Activated CD4-positive, alpha-beta T cell treated with anti-CD3 and anti-CD28 coated beads, Interleukin-2, amount 50 U/mL, for 1 hour (primary cell): ENCODE measurements at places on chromosomes 6 and 20.
A peak's percentile ranks its signal among the peaks of the same experiment; 100 is the strongest.

GRCh38 chr20:58787211-58788005, 63.3 kb downstream of the GNAS-AS1 start:
- no peak for DNase-seq

GRCh38 chr6:149340200-149340599, 22.7 kb downstream of the TAB2 start:
- no peak for DNase-seq

- no peak for DNase-seq
These were observed at the start of gene SASH1 for GRCh38 chr6:148342350-148343046. Gene SASH1, plus strand, starts transcription at chr6:148342838. Its CDS starts 230 bp downstream, at chr6:148343068.

DNA sequence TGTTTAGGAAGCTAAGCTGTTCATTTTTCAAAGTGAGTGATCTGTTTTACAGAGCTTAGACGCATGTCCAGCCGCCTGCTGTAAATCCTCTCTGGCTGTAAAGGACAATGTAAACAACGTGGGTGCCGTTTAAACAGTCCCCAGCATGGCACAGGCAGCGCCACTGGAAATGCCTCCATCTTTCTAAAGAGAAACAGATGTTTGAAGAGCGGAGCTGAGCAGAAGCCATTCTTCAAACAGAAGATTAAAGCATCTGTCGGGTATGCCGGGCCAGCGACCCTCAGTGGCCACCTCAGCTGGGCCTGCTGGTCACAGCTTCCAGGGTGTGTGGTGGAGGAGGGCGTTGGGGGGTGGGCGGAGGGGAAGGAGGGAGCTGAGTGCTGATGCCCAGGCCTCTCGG, 138.6 kb downstream of the ERMARD start:
- no peak for DNase-seq

DNA sequence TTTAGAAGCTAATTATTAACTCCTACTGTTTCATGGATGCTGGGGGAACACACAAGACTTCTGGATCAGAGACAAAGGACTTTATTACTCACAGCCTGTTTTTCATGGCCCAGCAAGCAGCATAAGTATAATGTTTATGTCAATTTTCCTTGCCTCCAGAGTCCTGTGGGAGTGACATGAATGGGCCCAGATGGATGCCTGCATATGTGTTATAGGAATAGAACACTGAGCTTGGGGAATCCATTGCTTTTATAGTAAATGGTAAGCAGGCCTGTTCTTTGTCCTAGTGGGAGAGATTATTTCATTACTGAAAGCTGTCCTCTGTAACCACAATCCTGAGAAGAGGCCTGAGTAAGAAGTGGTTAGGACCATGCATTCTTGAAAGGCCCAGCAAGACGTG, 25.6 kb downstream of the BLTP3A start:
- no peak for DNase-seq

DNA sequence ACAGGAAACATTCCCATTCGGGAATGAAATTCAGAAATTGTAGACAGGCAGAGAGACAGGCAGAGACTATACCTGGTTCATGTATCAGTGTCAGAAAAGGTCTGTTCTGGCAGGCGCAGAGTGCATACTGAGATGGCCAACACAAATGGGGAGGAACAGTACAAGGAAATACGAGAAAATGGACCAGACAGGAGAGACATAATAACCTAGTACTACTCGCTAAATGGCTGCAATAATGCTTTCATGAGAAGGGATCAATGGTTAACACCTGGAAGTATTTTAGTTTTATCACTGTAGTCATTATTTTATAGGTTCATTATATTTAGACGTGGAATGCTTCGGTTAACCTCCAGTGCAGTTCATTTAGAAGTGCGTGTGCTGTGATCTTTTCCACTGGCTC, 58.9 kb downstream of the CD83 start:
- no peak for DNase-seq

DNA sequence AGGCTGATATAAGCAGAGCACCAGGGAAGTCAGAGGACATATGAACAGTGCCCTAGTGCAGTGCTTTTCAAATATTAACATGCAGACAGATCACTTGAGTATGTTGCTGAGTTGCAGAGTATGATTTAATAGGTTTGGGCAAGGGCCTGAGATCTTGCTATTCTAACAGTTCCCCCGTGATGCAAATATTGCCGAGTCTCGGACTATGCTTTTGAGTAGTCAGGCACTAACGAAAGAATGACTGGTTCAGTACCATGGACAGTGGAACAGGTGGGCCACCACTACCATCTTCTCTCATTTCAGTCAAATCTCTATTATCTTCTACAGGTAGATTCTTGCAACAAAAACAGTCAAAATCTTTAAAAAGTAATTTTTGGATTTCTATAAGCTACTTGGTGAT, 3.7 kb upstream of the TMEM200A start:
- no peak for DNase-seq

DNA sequence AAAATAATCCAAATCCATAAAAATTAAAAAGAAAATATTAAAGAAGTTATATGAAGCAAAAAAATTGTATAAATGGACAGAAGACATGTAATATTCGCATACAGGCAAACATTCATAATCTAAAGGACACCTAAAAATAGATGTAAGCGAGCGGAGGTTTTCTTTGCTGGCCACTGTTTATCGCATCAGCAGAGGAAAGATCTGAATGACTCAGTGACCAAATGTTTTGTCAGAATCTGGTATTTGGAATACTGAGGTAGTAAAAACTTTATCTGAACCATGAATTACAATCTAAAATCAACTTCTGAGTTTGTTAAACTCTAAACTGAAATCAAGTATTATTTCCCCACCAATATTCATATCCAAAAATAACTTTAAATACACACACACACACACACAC, 7.8 kb downstream of the TSPYL4 start:
- DNase-seq: no peak

- no peak for DNase-seq
These were observed 25.0 kb downstream of the SH3BGRL2 start for GRCh38 chr6:79656134-79656533.

GRCh38 chr6:124958149-124958548, 4.1 kb upstream of the RNF217 start:
- DNase-seq: no peak

- DNase-seq: no peak
These were observed 27.9 kb downstream of the TAF11 start for GRCh38 chr6:34859951-34860350.

DNA sequence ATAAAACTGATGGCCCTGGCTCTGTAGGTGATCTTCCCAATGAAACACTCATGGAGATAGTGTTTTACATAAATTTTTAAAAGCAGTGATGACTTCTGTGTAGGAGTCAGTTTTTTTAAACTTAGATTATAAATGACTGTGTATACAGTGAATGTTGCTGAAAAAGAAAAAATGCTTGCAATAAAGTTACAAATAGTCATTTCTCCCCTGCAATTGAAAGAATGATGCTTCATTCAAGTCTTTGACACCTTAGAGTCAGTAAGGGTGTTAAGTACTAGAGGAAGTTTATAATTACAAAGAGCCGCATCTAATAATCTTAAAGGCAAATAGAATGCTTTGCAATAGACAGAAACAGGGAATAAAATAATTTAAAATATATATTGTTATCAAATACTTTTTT, 27.6 kb downstream of the ZNF292 start:
- no peak for DNase-seq

- DNase-seq: no peak
These were observed 67.2 kb upstream of the LAMP5 start for GRCh38 chr20:9447182-9447581.

GRCh38 chr20:62666736-62667529, 24.6 kb downstream of the SLCO4A1 start:
- no peak for DNase-seq

DNA sequence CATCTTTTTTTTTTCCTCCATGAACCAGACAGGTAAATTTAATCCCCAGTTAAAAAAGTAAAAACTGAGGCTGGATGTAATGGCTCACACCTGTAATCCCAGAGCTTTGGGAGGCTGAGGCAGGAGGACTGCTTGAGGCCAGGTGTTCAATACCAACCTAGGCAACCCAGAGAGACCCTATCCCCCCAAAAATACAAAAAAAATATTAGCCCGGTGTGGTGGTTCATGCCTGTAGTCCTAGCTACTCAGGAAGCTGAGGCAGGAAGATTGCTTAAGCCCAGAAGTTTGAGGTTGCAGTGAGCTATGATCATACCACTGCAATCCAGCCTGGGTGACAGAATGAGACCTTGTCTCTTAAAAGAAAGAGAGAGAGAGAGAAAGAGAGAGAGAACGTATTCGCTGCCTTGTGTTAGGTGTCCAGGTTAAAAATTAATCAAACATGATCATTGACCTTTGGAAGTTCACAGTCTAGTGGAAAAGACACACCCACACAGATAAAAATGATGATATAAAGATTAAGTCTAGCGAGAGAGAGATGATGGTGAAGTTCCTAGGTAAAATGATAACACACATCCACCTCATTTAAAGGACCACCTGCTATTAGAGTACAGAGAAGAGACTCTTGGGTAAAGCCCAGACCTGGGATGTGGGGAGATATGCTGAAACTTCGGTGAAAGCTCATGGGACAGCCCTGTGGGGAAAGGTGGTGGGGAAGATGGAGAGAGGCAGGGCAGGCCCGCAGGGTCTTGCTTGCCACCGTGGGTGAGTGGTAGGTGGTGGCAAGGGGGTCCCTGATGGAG, 4.8 kb upstream of the NHSL1 start:
- DNase-seq: no peak

- no peak for DNase-seq
These were observed 3.8 kb upstream of the SIRPB1 start for GRCh38 chr20:1623501-1624205.

GRCh38 chr6:38142178-38142902, 322.8 kb downstream of the ZFAND3 start:
- no peak for DNase-seq

DNA sequence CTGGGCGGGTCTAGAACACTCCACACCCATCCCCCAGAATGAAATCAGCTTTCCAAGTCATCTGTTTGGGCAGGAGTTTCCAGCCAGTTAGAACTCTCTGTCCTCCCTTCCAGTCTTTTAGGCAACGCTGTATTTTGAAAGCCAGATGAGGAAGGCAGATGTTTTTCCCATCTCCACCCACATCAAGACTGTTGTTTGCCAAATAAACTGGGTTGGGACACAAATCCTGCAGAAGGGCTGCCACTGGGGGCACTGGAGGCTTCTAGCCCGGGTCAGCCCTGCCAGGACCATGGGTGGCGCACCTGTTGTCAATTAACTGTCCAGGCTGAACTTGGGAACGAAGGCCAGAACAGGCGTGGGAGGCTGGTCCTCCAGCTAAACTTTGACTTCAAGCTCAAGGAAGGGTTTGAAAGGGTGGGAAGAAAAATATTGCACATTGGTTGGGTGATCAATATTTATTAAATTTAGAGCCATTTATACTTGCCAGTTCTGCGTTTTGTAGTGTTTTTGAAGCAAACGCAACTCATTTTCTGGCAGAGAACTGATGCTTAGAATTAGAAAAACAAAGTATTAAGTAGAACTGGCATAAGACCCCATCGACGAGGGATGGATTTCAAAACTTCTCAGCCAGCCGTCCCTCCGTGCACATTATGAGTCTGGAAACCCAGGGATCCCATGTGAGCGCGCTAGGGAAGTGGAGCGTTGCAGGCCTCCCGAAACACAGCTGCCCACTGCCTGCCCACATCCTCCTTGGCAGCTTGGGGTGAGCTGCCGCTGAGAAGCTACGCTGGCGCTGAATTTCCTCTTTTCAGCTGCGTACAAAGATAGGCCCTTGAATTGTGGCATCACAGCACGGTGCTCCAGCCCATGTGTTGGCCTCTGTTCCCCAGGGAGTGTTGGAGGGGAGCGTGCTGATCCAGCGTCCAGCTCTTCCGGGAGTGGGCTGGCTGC, 297.4 kb downstream of the QKI start:
- DNase-seq: no peak

- peak; percentile 24 for DNase-seq
These were observed 59.6 kb downstream of the RAB44 start for GRCh38 chr6:36757206-36757605.

- no peak for DNase-seq
These were observed 12.8 kb upstream of the CCDC167 start for GRCh38 chr6:37512400-37513011.

- DNase-seq: no peak
These were observed 109.2 kb downstream of the C6orf118 start for GRCh38 chr6:165200178-165200577.

GRCh38 chr20:60638430-60639098, 613.5 kb upstream of the CDH4 start:
- DNase-seq: no peak

DNA sequence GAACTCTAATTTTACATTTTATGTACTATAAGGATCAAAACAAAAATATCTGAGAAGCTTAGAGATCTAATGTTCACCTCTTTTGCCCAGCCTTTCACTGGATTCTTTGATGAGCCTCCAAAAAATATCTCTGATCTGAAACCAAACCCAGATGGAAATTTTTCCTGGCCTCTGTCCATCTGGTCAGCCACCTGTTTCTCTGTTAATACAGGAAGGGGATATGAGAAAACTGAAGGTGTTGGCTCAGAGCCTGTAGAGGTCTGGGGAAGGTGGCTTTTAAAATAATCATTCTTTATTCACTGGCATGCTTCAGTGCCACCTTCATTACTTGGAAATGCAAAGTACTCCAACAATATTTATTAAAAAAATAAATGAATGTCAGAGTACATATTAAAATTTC, 8.5 kb upstream of the MCM3 start:
- no peak for DNase-seq

DNA sequence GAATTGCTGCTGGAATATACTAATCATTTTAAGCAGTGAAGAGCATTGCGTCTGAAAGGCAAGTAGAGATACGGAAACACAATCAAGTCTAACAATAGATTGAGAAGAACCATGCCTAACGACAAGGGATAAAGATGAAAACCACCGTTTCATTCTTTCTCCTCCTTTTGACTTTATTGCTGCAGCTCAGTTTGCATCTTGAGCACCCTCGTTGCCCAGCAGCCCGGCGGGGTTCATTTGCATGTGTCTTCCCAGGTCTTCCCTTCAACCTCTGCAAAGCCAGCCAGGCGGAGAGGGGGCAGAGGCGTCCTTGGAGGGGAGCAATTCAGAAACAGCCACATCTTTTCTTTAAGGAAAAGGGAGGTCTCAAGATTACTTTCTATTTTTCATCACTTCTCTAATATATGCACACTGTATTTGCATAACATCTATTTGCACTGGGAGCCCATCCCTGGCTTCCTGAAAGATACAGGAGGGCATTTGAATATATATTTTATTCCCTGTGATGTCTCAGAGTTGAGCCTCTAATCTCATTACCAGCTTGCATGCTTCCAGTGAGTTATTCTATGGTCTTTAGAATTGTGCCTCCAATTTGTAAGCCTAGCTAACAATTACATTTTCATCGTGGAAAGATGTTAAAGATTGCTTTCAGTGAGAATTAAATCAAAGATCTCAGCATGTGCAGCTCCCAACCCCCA, 18.7 kb upstream of the PXDC1 start:
- no peak for DNase-seq

- no peak for DNase-seq
These were observed 76.0 kb upstream of the ADGRB3 start for GRCh38 chr6:68559070-68559469.

DNA sequence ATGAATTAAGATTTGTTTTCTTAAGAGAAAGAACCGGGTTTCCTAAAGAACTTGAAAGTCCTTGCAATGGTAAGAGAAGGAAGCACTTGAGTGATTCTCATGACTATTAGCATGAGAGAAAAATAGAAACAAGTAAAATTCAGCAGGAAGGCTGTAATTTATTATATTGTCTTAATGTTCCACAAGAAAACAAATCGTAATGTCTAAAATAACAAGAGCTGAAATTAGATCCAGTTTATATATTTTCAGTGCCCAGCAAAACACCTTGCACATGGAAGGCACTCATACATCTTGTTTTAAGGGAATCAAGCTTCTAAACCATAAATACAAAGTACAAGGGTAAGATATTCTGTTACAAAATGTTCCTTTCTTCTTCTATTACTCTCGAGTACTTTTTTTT, 229.4 kb upstream of the PLN start:
- DNase-seq: no peak

GRCh38 chr20:2822073-2822472, 5.9 kb downstream of the TMEM239 start:
- peak; percentile 37 for DNase-seq

GRCh38 chr6:75318900-75319299, 34.3 kb upstream of the TMEM30A start:
- no peak for DNase-seq
